ENCODE measurements at places on chromosomes 16 and 17.

DNA sequence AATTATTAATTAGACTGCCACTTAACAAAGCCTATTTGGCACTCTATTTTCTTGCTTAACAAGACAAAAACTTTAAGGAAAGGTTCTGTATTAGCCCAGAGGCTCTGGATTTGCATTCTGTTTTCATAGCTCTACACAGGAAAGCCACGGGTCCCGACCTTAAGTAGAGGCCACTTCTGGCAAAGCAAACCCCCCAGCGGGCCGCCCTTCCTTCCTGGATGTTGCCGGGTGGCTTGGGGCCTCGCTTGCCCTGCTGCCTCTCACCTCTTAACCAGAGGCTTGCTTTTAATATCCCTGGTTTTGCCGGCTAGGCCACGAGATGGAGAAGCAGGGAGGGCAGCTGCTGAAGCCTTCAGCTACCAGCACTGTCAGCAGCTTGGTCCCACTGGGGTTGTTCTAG is 4.4 kb downstream of the RTN4RL1 start:
- no peak for DNase-seq

DNA sequence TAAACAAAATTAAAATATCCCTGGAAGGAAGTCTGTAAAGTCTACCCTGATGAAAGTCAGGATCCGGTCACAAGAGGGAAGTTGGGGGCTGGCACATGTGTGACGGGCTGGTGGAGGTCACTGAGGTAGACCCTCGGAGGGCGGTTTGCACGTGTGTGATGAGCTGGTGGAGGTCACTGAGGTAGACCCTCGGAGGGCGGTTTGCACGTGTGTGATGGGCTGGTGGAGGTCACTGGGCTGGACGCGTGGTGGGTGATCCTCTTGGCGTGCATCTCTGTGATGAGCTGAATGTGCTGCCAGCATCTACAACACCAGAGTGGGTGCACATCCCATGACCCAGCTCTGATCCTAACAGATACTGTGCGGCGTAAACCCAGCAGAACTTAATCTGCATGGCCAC is 43.7 kb upstream of the METRNL start:
- no peak for DNase-seq

DNA sequence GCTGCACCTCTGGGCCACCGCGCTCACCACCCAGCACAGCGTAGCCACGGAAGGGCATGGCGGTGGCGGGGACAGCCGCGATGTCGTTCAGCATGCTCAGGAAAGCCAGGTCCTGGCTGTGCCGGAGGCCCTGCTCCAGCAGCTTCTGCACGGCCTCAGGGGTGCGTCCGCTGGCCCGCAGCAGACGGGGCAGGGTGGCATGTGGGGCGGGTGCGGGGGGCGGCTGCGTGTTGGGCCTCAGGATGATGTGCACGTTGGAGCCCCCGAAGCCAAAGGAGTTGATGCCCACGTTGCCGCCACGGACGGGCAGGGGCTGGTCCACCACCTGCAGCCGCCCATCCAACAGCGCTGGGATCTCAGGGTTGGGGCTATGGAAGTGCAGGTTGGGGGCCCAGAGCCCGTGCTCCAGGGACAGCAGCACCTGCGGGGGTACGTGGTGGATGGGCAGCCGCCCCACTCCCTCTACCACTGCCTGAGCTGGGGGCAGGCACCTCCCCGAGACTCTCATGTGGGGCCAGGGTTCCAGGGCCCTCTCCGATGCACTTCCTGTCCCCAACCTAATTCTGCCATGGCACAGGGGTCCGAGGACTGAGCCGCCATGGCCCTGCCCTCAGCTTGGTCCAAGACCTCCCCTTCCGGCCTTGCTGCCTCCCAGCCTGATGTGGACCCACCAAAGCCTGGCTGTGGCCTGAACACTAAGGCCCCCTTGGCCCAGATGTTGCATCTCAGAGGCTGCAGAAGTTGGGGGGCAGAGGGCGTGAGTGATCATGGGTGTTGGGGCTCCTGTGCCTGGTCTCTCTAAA is 6.6 kb downstream of the FASN start:
- DNase-seq: no peak

DNA sequence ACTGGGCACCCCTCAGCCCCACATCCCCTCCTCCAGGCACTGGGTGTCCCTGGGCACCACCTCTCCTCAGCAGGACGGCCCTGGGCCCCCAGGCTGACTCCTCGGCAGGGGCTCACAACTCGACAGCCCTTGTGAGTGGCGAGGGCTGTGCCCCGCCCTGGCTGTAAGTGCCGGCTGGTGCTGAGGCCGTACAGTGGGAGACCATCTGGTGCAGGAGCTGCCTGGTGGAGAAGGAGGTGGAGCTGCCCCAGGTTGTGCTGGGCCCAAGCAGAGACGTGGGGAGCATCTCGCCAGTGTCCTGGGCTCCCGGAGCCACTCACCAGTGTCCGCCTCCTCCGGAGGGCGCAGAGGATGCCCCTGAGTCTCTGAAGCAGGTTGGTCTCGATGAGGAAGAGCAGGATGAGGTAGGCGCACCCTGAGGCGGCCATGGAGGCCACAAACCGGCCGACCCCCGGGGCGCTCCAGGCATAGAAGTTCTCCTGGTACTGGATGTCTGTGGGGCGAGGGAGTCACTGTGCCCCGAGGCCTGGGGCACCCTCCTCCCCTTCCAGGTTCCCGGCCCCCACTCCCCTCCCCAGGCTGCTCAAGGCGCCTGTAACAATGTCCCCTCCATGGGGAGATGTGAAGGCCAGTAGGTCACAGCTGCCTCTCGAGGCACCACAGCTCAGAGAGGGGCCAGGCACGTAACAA is 15.1 kb upstream of the RNPS1 start:
- no peak for DNase-seq

- DNase-seq: no peak
Observed at GRCh38 chr16:85083051-85083639, 29.1 kb downstream of the CIBAR2 start.

- DNase-seq: no peak
Observed at GRCh38 chr16:66135421-66135831, 231.1 kb upstream of the CDH5 start.

GRCh38 chr17:54933921-54934320 is 33.3 kb downstream of the TOM1L1 start:
- DNase-seq: no peak

- DNase-seq: no peak
Observed at GRCh38 chr16:71364133-71364681, 5.7 kb downstream of the CALB2 start.

DNA sequence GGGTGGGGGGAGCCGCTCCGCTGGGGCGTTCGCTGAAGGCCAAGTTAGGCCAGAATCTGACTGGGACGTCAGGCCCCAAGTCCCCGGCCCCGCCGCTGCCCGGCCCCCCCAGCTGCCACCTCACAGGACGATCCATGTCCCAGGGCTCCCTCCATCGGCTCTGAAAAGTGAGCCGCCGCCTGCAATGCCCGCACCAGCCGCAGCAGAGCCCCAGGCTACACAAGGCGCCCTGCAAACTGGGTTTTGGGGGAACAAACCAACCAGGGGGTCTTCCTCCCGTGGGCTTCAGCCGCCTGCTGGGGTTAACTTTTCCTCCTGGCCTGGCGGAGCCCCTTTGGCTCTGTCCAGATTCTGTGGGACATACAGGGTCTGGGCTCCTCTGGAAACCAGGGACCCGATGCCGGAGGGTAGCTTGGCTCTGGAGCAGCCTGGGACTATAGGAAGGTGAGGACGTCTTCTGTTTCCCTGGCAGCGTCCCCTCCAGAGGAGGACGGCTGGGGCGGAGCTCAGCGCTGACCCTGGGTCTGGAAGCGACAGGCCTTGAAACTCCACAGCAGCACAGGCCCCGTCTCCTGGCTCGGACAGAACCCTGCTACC is 835 bp downstream of the NME4 start:
- DNase-seq: no peak

GRCh38 chr17:49515196-49515770 is 20.2 kb downstream of the NGFR start:
- DNase-seq: peak; percentile 16

DNA sequence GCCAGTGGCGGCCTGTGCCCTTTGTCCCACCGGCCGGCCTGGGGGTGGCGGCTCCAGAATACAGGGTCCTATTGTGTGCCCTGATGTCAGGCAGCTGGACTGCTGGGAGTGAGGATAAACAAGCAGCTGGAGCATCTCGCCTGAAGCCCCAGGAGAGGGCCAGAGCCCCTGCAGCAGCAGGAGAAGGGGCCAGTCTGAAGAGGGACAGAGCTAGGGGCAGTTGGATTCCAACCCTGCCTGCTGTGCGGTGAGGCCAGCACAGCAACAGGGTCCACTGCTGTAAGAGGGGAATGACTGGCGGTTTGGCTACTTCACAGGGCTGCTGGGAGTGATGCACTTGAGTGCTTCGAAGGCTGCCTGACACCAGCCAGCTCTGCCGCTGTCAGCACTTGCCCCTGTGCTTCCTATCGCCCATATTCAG is 25.0 kb downstream of the RAB11FIP4 start:
- DNase-seq: no peak

- no peak for DNase-seq
Observed at GRCh38 chr17:59892251-59892923, 356 bp downstream of the TUBD1 start.

DNA sequence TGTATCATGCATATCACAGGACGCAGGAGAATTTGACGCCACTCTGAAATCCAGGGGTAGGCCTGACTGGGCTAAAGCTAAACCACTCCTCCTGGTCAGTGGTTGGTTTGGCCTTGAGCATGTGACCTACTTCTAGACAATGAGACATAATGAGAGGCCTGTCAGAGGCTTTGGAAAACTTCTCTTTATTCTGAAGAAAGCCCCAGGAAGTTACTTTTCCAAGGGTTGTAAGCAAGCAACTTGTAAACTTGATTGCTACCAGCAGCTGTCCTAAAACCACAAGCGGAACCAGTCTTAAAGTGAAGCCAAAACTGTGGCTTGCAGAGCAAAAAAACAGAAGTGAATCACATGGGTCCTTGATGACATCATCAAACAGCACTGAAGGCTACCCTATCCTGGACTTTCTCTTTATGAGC is 138.2 kb upstream of the COX10 start:
- DNase-seq: no peak

- no peak for DNase-seq
Observed at GRCh38 chr16:86519649-86520316, 9.5 kb downstream of the FOXF1 start.

DNA sequence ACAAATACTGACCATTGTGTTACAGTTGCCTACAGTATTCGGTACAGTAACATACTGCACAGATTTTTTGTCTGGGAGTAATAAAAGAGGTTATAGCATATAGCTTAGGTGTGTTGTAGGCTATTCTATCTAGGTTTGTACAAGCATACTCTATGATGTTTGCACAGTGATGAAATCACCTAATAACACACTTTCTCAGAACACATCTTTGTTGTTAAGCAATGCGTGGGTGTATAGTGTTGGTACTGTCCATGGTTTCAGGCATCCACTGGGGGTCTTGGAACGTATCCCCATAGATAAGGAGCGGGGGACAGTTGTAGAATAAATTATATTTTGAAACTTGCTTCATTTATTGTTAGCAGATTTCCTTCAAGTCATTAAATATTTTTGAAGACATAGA is 293.3 kb upstream of the TBX2 start:
- no peak for DNase-seq

- DNase-seq: no peak
Observed at GRCh38 chr16:84662471-84662870, 14.2 kb downstream of the KLHL36 start.

- no peak for DNase-seq
Observed at GRCh38 chr16:3863587-3863986, 16.9 kb downstream of the CREBBP start.

- peak; percentile 18 for DNase-seq
Observed at GRCh38 chr16:27547134-27547533, 2.6 kb downstream of the GTF3C1 start.

DNA sequence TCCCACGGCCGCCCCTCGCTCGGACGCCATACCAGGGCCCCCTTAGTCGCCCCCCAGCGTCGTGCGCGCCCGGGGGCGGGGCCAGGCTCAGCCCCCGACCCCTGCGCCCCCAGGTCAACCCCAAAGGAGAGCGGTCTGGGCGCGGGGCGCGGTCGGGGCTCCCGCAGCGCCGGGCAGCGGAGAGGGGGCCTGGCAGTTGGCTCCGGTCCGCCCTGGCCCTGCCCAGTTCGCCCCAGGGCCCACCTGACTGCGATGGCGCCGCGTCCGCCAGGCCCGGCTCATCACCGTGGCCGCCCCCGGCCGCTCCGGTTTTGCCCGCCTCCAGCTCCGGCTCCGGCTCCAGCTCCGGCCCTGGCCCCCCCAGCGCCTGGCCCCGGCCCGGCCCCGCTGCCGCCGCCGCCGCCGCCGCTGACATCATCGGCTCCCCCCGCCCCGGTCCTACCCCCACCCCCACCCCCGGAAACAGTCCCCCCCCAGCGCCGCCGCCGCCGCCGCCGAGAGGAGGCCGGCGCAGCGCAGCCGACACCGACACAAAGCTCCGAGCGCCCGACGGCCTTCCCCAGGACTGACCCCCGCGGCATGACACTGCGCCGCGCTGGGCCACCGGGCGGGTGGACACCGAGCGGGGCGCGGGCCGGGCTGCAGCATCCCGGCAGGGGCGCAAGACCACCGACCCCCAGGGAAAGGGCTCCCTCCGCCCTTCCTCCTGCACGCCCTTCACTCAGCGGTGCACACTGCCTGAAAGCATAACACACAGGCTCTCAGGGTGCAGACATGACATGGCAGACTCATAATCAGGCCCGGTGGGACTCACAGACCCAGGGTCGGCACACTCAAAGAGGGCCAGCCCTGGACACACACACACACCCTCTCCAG is at the start of gene ZBTB4:
Gene ZBTB4 (minus strand): TSS at position 419 of the 876 bp plus-strand sequence. CDS start 12,830 bp downstream, outside the sequence.
- no peak for DNase-seq

GRCh38 chr16:72860726-72861562 is 187.0 kb downstream of the ZFHX3 start:
- no peak for DNase-seq

DNA sequence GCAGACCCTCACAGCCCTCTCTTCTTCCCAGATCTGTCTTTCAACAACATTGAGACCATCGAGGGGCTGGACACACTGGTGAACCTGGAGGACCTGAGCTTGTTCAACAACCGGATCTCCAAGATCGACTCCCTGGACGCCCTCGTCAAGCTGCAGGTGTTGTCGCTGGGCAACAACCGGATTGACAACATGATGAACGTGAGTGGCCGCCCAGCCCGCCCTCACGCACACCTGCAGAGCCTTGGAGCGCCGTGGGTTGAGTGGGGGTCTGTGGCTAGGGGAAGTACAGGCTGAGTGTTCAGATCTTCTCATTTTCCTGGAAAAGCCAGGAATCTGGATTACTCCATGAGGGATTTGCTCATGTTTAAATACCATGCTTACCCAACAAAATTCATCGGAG is 15.2 kb downstream of the DRC3 start:
- no peak for DNase-seq

GRCh38 chr16:396199-396598 is 800 bp upstream of the NME4 start:
- DNase-seq: no peak

GRCh38 chr16:85302848-85303353 is 190.6 kb upstream of the CIBAR2 start:
- DNase-seq: no peak
